ENCODE measurements at places on chromosomes 6 and 20.

DNA sequence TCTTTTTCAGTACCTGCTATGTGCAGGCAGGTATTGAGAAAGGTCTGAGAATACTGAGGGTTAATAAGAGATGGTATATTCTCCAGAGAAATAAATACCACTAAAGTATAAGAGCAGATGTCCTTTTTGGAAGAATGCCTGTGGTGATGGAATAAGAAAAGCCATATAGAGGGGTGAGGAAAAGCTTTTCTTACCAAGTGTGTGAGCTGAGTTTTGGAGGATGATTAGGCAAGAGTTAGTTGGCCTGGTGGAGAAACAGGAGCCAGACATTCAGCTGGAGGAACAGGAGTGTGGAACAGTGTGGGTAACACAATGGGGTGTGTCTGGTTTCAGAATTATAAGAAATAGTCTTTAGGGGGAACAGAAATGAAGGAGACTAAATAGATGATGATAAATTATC lies 19.9 kb downstream of the ZNF451 start:
- no peak for DNase-seq

- DNase-seq = no peak
Measured at GRCh38 chr6:125732398-125732797, 17.0 kb upstream of the HEY2 start.

GRCh38 chr6:136324686-136325380 lies 35.2 kb upstream of the BCLAF1 start:
- peak; percentile 36 for DNase-seq

DNA sequence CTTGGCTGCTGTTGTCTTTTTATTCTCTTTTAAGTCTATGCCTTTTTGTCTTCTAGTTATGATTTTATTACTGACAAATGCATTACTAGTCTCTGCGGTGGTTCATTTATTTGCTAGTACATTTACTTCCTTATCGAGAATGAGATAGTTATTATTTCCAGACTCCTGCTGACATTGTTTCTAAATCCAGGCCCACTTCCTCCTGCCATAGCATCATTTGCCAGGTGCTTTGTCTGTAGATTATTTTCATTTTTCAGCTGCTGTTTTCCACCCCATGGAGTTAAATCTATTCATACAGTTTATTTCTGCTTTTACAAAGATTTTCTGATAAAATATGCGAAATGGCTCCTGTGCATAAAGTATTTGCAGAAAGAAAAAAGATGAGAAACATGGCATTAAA lies 459.7 kb downstream of the MMUT start:
- DNase-seq = no peak

DNA sequence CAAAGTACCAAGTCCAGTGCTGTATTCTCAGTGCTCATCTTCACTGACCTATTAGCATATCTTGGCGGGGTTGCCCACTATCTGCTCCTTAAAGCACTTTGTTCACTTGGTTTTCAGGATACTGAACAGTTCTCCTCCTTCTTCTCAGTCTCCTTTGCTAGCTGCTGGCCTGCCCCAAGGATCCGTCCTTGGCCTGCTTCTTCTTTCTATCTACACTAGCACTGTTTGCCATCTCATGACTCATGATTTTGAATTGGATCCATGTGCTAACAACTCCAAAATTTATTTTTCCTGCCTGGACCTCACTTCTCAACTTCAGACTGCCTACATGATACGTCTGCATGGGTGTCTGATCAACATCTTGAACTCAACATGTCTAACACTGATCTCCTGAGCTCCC lies 15.5 kb downstream of the TPD52L1 start:
- no peak for DNase-seq

DNA sequence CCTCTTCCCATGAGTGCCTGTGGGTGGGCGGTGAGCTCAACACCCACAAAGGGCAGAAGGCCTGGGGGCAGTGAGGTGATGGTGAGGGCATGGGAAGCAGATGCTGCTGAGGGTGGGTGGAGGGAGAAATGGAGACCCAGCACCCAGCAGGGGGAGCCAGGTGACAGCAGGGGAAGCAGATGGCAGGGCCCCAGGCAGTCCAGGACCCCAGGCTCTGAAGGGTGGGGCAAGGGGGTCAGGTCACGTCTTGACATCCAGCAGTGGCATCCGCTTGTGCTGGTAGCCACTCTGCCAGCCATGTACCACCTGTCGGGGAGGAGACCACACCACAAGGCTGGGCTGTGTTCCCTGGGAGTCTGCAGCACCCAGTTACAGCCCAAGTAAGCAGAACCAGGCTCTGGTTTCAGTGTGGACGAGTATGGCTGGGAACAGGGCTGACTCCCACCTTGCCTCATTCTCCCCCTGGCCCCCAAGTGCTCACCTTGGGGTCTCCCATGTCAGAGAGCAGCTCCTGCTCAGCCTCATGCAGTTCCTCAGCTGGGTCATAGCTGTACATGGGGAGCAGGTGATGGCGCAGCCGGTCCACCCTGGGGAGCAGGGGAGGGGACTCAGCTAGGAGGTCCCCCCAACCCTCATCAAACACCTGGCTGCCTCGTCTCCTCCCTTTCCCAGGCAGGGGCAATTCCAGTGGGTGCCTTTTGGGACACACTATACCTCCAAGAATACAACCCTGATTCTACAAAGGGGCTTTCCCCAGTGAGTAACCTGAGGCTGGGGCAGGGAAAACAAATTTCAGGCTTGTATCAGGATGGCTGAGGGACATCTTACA lies 2.0 kb downstream of the SMIM29 start:
- DNase-seq = no peak

DNA sequence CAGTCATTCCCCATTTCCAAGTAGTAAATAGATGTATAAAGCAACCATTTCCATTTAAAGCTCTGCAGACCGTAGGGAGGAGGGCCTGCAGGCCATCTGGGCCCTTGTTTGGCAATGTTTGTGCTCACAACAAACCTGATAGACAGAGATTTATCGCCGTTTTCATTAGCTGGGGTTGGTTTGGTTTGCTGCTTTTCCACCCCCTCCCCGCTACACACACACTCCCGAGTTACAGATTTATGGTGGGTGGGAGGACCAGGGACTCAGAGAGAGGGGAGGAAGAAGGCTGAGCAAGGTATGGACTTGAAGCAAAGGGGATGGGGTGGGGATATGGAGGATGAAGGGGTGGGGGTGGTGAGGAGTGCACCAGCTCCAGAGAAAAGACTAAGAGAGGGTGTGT lies 36.6 kb upstream of the FOXP4 start:
- no peak for DNase-seq

- no peak for DNase-seq
Measured at GRCh38 chr6:168333039-168333438, 13.5 kb upstream of the DACT2 start.

- DNase-seq = no peak
Measured at GRCh38 chr6:53672237-53672636, 6.7 kb upstream of the KLHL31 start.

DNA sequence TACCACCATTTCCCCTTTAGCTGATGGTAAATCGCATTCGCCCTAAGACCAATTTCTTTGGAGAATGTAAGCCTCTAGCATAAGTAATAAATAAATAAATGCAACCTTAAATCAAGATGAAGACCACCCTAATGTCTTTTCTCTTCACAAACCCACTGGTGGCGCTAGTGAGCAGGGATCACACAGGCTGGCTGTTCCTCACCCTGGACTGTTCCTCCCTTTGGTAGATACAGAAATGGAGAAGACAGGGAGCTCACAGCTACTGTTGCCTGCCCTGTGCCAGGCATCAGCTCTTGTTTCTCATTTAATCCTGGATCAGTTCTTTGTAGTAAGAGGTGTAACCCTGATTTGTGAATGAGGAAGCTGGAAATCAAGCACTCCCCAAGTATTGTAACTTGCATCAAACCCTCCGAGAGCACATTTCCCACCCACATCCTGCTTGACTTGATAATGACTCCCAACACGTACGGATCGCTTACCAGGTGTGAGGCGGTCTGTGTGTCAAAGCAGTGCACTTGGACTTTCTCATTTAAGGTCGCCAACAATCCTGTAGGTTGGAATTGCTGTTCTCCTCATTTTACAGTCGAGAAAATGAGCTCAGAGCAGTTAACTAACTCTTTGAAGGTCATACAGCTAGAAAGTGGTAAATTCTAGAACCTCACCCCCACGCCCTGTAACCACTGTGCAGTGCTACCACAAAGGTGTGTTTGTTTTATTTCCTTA lies 236.1 kb downstream of the TSHZ2 start:
- no peak for DNase-seq

DNA sequence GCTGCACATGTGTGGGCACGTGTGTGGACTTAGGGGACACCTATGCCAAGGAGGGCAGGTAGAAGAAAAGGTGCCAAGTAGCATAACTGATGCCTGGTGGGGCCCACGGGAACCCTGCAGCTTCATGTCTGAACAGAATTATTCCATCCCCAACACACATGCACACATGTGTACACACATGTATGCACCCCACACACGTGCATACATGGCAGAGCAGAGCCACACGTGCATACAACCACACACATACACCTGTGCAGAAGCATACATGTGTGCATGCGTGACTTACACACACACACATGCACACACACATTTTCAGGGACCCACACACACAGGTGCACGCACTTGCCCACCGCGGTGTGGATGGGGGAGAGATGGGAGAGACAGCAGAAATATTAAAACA lies 51.7 kb upstream of the CHRNA4 start:
- no peak for DNase-seq

DNA sequence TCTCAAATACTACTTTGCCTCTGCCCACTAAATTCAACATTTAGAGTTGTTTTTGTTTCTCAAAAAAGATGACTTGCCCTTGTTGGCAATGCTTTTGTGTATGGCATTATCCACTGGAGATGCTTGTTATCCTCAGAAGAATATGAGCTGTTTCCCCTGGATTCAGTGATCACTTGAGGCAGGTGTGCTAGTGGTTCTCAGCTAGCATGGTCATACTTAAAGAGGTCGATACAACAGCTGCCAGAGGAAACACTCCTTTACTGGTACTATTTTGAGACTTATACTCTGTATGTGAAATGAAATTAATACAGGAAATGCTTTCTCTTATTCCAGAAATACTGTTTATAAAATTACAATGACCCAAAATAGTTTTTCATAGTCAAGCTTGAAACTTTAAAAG lies 122.5 kb downstream of the HIVEP1 start:
- DNase-seq = no peak

DNA sequence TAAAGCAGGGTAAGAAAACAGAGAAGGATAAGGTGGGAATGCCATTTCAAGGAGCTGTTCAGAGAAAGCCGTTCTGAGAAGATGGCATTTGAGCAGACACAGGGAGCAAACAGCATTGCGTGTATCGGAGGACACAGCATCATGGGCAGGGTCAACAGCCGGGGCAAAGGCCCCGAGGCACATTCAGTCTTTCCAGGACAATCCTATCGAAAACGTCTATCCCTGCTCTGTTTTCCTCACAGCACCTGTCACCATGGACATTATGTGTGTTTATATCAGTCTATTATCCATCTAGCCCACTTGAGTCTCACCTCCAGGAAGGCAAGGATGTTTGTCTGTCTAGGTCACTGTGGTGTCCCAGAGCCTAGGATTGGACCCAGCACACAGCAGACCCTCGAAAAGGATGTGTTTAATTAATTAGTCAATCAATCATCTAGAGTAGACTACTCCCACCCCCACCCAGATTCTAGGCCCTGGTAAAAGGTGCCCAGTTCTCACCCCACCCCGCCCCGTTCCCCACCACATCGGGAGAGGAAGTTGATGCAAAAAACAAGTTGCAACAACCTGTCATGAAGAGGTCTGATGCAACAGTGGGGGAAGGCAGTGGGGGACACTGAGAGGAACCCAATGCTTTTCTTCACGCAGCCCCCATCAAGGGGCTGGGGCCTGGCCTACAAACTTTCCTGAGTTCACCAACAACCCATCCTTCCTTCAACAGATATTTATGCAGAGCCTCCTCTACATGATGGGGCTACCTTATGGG lies 66.6 kb downstream of the PREX1 start:
- DNase-seq = no peak

GRCh38 chr6:18028332-18028731 lies 40.9 kb upstream of the KIF13A start:
- no peak for DNase-seq

All from NCI-H774 (cell line).